ENCODE measurements at places on chromosomes 13 and 19.

GRCh38 chr19:45528744-45529419 lies 21.6 kb downstream of the VASP start:
- no peak for DNase-seq

DNA sequence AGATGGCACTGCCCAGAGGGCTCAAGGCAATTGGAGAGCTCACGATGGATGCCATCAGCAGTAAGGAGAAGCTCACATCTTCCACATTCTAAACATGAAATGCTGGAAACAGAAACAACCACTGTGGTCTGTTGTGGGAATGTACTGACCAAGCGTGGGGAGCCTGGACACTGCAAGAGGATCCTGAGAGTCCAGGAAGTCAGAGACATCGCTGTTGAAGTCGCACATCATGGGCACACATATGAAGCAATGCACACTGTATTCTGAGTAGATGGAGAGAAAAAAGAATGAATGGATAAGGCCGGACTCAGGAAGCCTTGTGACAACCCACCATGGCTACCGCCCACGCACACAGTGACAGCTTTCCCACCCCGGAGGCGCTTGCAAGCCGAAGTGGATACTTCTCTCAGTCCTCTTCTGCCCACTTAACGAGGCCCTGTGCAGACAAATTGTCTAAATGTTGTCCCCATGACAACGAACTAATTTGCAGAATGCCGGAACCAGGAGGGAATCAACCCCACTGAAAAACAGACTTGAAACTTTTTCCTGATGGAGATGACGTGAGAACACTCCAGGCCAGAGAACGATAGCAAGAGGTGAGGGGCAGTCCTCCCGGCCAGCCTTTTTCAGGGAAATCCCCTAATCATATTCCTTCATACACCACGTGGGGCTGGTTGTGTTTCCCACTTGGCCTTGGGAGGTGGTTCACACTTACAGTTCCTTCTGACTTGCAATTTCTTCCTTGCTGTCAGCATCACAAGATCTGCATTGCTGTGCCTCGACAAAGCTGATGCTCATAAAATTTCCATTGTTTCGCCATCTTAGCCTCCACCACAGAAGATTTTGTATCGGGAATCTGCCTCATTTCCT lies 109.6 kb upstream of the SERP2 start:
- no peak for DNase-seq

- no peak for DNase-seq
These were observed 43.2 kb downstream of the N4BP2L2 start for GRCh38 chr13:32495429-32495828.

DNA sequence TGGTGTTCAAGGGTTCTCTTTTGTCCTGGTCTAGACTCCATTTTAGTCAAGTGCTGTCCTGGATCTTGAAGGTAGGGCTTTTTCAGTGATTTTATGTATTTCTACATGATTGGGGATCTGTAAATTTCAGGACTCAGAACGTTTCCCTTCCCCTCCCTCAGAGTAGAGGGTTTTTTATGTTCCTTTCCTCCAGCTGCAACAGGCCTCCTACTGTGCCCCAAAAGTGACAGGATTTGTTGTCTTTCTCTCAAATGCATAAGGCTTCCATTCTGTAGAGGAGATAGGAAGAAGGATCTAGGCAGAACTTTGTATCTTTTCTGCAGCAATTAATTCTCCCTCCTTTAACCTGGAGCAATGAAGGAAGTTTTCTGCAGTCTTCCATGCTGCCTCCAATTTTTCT lies 251.3 kb downstream of the MAB21L1 start:
- no peak for DNase-seq

- no peak for DNase-seq
These were observed 6.4 kb downstream of the KLF2 start for GRCh38 chr19:16330806-16331690.

All from stimulated activated CD4-positive, alpha-beta T cell treated with anti-CD3 and anti-CD28 coated beads, TNF-alpha, amount 100 ng/mL, for 48 hours (primary cell).